ENCODE measurements at places on chromosomes 7 and 10.

DNA sequence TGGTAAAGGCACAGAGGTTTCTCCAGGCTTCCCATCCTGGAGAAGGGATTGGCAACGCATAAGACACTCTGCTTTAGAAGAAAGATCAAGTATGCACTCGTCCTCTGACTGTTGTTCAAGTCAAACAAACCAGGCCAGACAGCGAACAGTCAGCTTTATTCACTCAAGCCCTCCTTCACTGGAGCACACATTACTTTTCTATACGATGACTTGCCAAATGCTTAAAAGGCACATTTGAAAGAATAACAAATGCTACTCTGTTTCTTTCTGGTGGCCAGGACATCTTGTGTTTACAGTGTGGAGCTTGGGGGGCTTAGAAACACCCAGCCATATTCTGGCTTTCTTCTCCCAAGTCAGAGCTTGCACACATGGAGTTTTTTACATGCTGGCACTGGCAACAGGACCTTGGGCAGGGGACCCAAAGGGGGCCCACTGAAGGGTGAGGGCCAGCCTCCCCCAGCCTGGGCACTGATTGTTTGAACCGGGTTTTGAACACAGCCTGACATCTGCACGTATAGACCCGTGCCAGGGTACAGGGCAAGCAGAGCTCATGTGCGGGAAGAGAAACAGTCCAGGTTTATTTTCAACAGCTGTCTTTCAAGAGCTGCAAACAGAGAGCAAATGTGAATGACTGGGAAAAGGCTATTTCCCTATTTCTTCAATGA, 33.3 kb upstream of the FGFR2 start:
- DNase-seq: no peak

DNA sequence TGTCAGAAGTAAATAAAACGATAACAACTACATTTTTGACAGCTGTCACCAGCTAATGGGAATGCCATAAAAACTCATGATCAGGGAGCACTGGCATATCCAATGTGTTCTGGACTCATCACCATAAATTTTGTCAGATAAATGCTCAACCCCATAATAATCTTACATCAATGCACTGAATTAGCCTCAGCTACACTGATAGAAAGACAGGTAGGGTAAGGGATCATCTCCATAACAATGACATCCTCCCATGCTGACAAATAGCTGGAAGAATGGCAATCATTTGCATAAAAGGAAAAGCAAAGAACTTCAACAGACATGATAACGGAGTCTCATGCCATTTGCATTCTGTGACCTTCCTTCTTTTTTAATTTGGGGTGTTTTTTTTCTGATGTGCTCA, 352.8 kb upstream of the PFKP start:
- no peak for DNase-seq

- no peak for DNase-seq
These were observed 22.0 kb downstream of the GIMAP6 start for GRCh38 chr7:150610233-150610632.

DNA sequence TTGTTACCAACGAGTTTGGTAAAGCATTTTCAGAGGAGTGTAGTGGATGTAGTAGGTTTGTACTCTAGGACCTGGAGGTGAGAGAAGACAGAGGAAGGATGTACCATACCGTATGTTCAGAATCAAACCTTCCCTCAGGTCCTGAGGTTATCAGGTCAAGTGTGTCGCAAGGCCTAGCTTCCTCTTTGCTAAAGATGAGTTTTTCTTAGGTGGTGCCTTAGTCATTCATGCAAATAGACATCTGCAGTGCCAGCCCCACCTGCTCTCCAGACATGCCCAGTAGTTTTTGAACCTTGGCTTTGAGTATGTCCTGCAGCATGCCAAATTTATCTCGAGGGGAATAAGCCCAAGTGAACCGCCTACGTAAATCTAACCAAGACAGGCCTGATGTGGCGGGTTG, 71.3 kb downstream of the HDAC9 start:
- DNase-seq: no peak

- no peak for DNase-seq
These were observed 156.5 kb downstream of the DOCK4 start for GRCh38 chr7:112049555-112050249.

DNA sequence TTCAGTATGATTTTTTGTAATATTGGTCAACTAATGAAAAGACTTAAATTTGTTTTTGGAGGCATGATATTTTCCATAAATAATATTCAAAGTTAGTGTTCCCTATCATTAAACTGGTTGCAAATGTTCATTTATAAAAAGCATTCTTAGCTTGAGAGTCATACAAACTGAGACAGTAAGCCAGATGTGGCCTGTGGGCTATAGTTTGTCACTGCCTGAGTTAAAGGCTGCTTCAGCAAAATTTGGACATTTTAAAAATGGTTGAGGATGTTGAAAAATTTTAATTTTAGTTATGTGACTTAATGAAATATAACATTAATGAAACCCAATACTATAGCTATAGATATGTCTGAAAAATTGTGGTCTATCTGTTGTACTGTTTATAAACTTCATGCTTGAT, 180.2 kb upstream of the CACNA2D1 start:
- DNase-seq: no peak

DNA sequence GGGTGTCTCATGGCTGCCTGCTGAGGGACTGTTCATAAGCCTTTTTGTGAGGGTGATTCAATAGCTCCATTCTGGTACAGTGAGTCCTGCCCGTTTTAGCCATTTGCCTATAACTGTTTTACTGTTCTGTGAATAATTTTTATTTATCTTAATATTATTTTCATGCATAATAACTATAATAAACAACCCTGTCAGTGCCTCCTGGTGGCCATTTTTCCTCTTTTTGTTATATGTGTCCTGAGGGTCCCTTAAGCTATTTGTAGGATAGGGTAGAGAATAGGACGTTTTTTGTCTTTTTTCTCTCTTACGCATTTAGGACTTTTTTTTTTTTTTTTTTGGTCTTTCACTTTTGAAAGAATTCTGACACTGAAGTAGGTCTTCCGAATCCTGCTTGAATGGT, 2.9 kb downstream of the C1QL3 start:
- no peak for DNase-seq

GRCh38 chr7:132464740-132465139, 111.5 kb downstream of the PLXNA4 start:
- no peak for DNase-seq
